ENCODE measurements at places on chromosomes 7 and 10. TPM values are rescaled to one million over a fixed set of nuclear protein-coding genes. Genes with fewer than 3 reads are reported as not detected.

The ZNF722 gene
- total RNA-seq, result not detected

The SEPHS1 gene
- total RNA-seq, result 26.0 TPM

The CASP7 gene
- total RNA-seq, result 47.6 TPM

The HMX2 gene
- total RNA-seq, result not detected

The SLC18A3 gene
- not detected for total RNA-seq

The IL6 gene
- total RNA-seq, result 14.5 TPM

The TMEM140 gene
- 32.7 TPM for total RNA-seq

The ITGA8 gene
- under 0.01 TPM for total RNA-seq

The CPXM2 gene
- 4.7 TPM for total RNA-seq

The CH25H gene
- total RNA-seq, result 0.93 TPM

Data from melanocyte of skin (primary cell).